NCI-H1048 (cell line): ENCODE measurements at places on chromosomes 16 and 17.

DNA sequence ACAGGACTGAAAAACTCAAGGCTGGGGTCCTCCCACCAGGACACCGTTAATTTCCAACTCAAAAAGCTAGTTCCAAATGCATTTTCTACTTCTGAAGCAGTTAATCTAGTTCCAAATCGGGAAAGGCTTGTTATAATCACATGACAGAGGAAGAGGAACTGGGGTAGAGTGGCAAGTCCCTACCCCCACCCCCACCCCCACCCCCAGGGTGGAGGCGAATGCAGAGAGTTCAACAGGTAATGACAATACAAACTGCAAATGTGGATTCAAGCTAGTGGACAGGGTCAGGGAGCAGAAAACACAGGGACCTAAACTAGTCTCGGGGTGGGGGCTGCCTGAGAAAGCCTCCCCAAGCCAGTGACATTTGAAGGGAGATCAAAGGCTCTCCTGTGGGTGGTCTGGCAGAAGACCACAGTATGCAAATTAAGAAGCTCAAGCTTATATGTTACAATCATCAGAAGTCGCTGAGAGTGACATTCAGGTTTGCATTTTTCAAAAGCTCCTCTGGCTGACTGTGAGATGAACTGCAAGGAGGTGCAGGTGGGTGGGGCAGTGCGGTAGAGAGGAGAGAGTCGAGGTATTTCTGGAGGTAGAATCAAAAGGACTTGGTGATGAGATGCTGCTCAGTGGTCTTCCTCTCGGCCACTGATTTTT is 56.4 kb upstream of the SLC25A19 start:
- DNase-seq, result no peak

DNA sequence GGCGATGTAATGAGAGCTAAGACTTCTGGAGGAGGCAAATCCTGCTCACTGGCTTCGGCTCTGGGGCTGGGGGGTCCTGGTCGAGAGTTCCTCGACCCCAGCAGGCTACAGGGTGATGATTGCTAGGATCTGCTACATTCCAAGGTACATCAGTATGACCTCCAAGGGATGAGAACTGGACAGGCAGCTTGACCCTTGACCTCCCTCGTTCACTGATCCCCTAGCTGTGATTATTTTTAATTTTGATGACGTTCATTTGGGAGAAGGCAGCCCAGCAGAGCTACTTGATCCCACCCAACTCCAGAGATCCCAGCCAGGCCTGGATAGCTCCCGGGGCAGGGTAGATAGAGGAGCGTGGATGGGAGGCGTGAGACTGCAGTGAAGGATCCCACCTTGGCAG is 242.3 kb downstream of the MAF start:
- DNase-seq, result no peak

GRCh38 chr16:2905241-2905987 is 6.3 kb upstream of the FLYWCH1 start:
- peak; percentile 85 for DNase-seq

DNA sequence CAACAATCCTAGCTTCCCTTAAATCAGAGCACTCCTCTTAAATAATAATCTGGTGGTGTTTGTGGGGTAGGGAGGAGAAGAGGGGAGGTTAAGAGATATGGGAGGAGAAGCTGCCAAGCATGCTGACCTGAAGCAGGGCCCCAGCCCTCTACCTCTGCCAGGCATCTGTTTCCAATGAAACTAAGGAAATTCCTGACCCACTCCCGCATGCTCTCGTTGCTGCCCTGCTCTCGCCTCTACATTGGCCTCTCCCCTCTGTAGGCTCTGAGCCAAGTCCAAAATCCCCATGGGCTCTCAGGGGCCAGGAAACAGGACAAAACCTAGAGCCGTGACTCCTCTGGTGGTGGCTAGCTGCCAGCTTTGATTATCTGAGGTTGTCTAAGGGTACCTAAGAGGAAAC is 559.5 kb upstream of the CDH11 start:
- DNase-seq, result no peak

DNA sequence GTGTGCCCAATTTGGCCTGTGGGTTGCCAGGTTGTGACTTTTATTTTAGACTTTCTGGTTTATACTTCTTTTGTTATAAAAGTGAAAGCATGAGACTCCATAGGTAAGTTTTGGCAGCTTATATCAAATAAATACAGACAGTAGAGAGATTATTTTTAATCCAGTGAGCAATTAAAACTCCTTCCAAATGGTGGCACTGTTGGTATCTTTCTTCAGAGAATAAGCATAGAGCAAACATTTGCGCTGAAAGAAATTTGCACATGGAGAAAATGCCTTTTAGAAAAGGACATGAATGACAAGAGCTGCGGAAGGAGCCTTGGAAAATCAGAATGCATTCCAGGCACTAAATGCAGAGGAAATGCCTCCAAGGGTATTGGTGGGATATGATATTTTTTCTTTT is 46.1 kb upstream of the DNAJA2 start:
- DNase-seq, result no peak

DNA sequence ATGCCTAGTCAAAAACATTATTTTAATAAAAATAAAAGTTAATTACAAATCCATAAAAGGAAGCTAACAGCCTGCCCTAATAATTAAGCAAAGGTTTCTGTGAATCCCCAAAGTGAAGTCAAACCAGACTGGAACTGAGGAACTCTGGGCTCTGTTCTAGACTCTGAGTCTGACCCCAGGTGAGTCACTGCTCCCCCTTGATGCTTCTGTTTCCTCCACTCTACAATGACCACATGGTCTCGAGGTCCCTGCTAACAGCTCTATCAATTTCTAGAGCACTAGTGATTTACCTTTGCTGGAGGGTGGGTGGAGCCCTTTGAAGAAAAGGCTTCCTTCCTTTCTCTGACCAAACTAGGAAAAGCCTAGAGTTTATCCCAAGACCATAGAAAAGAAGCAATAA is 32.4 kb downstream of the XPO6 start:
- no peak for DNase-seq

DNA sequence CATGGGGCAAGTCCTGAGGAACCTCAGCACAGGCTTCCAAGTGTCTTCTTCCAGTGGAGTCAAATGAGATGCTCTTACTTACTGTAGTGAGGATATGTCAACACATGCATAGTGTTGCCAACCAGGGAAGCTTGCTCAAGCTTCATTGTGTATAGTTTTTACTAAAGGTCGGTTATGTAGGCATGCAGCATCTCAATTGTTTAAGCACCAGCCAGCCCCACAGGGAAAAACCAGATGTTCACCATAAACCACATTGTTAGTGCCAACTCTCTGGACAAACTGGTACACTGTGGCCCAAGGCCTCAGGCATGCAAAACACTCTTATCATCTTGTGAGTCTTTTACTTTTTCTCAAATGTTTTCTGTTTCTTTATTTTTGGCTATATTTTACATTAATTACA is 152.1 kb downstream of the PHKB start:
- no peak for DNase-seq
